ENCODE measurements at places on chromosomes 1 and 21. TPM values are rescaled to one million over a fixed set of nuclear protein-coding genes. Genes with fewer than 3 reads are reported as not detected.

DNA sequence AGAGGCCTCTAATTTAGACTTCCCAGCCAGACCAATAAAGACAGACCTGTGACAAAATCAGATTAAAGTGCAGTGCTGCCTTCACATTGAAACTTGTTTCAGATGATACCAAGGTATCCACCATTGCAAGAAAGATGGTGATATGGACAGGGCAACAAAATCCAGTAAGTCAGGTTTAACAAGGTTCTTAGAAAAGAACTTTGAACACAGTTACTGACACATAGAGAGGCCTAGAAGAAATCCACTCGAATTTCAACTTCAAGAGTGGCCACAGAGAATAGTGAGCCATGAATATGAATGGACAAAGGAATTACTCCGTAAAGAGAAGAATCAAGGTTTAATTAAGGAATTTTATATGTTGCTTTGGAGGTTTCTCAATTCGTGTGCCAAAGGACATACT is 230.4 kb downstream of the KCNT2 start:
- no peak for DNase-seq
- no peak overlapping the region for H3K4me3 ChIP-seq
- no peaks in the 10 kb centered on the region for H3K27me3 ChIP-seq
- no peaks in the 10 kb centered on the region for H3K4me1 ChIP-seq

DNA sequence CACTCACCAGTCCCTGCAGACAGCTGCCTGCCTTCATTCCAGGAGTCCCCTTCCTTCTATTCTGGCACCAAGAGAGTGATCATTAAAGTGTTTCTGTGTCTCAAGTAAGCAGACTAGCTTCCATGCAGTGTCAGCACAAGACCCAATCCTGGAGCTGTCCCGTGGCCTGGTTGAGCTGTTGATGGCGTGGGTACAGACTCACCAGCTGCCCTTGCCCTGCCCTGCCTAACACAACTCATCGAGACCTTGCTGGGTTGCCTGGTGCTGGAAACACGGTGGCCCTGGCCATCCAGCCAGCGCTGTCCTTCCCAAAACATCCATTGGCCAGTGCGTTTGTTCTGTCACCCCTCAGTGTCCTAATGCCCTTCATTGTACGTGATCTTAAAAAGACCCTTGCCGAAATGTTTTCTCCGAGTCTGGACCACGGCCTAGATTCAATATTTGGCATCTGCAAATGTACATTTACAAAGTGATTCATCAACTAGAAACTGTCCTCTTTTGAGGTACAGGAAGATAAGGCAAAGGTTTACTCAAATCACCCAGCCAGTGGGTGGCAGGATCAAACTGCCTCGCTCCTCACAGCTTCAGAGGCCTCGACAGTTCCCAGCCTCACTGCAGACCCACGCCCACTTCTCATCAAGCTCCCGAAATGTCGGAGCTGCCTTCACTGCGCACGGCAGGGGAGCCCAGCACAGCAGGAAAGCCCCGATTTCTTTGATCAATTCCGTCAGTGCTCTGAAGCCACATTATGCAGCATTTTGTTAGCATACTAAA is 494.2 kb downstream of the KIF26B start:
- no peak for DNase-seq
- H3K4me1 ChIP-seq, result no peaks in the 10 kb centered on the region
- H3K4me3 ChIP-seq, result no peak overlapping the region
- no peak overlapping the region for H3K27ac ChIP-seq

GRCh38 chr1:33332881-33333280 is 12.0 kb upstream of the A3GALT2 start:
- no peak for DNase-seq
- H3K27ac ChIP-seq, result peak overlapping the region; percentile 4
- H3K4me1 ChIP-seq, result peaks cover 35% of the 10 kb centered on the region
- peaks cover 65% of the 10 kb centered on the region for H3K36me3 ChIP-seq
- H3K27me3 ChIP-seq, result no peaks in the 10 kb centered on the region

The MAN1C1 gene
- total RNA-seq, result 2.5 TPM

The APOBEC4 gene
- total RNA-seq, result not detected

The PPIAL4G gene
- total RNA-seq, result not detected

The RERE gene
- 15.8 TPM for total RNA-seq

The OLIG2 gene
- total RNA-seq, result not detected

The WDR64 gene
- not detected for total RNA-seq

The ST3GAL3 gene
- 10.3 TPM for total RNA-seq

Measured in IMR-90 (cell line).